Stimulated activated naive CD8-positive, alpha-beta T cell treated with anti-CD3 and anti-CD28 coated beads, Interleukin-15, amount 100 ng/mL, for 72 hours (primary cell): ENCODE measurements at places on chromosomes 2 and 18.

GRCh38 chr2:237199082-237199481 is 113.4 kb downstream of the COPS8 start:
- no peak for DNase-seq

- peak; percentile 100 for DNase-seq
Observed at GRCh38 chr2:86440631-86441391, at the start of gene KDM3A. Gene KDM3A, plus strand, starts transcription at chr2:86441371. Its CDS starts 677 bp downstream, at chr2:86442048.

DNA sequence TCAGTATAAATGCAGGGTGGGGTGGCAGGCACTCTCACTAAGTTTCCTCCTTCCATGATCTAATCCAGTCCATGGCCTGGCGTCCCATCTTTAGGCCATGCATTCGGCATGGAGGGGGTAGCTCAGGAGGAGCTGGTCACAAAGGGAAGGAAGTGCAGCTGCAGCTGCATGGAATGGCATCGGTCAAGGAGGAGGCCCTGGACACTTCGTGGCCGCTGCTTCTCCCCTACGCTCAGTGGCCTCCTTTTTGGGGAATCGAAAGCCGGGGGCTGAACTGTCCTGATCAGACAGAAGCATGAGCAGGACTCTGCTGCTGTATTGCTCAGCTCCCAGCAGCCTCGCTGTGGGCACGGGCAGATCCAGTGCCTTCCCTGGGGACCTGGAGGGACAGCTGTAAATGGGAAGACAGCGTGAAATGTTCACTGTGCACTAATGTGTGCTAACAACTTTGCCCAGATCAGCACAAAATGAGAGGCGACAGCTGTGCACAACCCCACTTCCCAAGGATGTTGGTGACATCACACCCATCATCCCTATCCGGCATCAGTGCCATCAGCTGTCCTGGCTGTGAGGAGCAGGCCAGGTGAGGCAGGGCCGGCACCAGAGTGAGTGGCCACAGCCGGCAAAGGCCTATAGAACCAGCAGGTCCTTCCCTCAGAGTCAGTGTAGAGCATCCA is 520.1 kb upstream of the RAB6C start:
- DNase-seq = no peak

DNA sequence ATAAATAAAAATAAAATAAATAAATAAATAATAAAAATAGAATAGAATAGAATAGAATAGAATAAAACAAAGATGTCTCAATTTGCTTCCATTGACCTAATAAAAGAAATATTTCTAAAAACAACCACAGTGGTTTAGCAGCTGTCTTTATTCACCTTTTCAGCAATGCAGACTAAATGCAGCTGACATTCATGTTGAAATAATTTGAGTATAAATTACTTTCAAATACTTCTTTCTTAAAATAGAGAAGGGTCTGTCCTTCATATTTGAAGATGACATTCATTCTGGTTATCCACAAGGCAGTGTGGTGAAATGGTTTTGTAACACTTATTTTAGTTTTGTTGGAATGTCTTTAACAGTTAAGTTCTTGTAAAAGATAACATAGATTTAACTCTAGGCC is 469.4 kb downstream of the IRS1 start:
- DNase-seq = no peak

DNA sequence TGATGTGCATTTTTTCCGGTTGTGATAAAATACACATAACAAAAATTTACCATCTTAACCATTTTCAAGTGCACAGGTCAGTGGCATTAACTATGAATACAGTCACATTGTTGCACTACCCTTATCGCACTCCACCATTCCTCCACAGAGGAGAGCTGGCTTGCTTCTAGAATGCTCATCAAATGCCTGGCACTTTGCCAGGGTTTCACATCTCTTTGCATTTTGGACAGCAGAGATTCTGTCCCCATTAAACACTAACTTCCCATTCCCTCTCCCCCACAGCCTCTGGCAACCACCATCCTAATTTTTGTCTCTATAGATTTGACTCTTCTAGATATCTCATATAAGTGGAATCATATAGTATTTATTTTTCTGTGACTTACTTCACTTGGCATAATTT is 165.0 kb downstream of the ASB1 start:
- no peak for DNase-seq
